ENCODE measurements at places on chromosomes 4 and X. TPM values are rescaled to one million over a fixed set of nuclear protein-coding genes. Genes with fewer than 3 reads are reported as not detected.

DNA sequence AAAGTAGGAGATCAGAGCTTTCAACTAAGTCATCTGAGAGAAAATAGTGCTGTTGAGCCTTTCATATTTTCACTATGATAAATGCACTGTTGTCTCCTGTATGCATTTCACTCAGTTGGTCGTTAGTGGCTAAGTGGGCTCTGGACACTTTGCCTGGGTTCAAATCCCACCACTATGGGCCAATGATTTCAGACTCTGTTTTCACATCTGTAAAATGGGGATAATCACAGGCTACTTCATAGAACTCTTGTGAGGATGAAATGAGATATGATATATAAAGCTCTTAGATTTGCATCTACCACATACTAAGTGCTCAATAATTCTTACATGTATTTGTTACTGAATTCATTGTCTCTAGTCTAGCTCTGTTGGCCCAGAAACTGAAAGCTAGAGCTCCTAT is 16.8 kb downstream of the LNX1 start:
- no peak for DNase-seq

- no peak for DNase-seq
These were observed 11.4 kb downstream of the ASIC5 start for GRCh38 chr4:155854582-155855226.

DNA sequence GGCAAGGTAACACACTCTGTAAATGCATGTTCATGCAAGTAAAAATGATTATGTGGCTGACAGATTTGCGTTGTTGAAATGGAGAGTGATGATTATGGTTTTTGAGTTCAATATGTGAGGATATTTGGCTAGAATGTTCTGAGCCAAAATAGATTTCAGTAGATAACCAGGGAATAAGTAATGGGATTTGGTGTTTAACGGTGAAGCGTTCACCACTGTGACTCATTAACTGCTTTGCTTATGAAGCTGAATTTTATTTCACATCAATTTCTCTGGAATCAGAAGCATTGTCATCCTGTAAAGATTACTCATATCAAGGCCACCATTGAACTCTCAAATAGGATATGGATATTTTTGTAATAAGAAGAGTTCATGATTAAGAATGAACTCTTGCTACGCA is 11.7 kb downstream of the AFP start:
- DNase-seq = no peak

GRCh38 chr4:8762951-8763735 is 108.5 kb downstream of the HMX1 start:
- DNase-seq = no peak

DNA sequence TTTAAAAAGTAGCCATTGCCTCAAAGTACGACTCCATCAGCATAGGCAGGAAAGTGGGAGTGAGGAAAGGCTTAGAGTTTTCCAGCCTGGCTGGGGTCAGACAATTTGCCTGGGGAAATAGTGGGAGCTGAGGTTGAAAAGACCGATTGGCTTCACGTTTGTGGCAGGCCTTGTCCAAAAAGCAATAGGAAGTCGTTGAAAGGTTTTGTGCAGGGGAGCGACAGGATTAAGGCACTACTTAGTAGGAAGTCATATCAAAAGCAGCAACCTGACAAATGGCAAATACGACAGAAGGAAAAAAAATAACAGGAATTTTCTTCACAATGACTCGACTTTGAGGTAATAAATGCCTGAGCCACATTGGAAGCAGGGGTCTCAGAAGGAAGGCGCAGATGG is 691 bp upstream of the EREG start:
- DNase-seq = no peak

DNA sequence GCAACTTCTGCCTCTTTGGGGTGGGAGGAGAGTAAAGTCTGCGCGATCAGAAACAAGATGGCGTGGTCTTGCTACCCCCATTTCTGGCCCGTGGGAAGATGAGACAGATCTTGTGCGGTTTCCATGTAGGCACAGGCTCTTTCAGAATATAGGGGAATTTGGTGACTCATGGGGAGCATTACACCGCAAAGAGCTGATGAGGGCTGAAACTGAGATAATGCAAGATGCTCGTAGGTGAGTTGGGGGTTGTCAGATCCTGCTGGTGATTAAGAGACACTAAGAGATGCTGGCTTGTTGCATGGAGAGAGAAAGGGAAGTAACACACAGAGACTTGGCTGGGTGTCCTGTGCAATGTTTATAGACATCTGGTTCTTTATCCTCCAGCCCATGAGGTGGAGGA is 1.5 kb downstream of the EVC start:
- DNase-seq = no peak

- DNase-seq = no peak
These were observed 640.3 kb downstream of the TRIML1 start for GRCh38 chr4:188779581-188779980.

GRCh38 chrX:155071694-155072280 is 479 bp downstream of the BRCC3 start:
- no peak for DNase-seq

GRCh38 chrX:3307881-3308280 is 38.6 kb downstream of the MXRA5 start:
- no peak for DNase-seq

- DNase-seq = no peak
These were observed 715.7 kb upstream of the HTR2C start for GRCh38 chrX:113868177-113868576.

GRCh38 chrX:72236841-72237240 is 2.0 kb downstream of the ERCC6L start:
- no peak for DNase-seq

DNA sequence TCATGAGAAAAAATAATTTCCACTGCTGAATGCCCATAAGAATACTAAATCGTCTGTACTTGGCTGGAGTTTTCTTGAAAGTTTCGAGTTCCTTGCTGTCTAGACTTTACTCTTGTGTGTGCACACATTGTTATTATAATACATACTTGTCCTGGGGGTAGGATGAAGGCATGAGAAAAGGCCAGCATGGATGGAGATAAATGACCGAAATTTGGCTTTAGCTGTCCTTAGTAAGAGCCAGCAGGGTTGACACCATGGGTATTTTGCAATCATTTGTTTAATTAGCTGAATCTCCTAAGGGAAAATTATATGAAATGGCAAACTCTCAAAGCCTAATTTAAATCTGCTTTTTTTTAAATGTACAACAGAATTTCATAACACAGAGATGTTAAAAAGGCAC is 641.6 kb downstream of the ADGRL3 start:
- DNase-seq = no peak

- peak; percentile 75 for DNase-seq
These were observed 1.0 kb downstream of the FGFBP2 start for GRCh38 chr4:15961781-15962510.

GRCh38 chrX:118552121-118552900 is 56.7 kb downstream of the DOCK11 start:
- DNase-seq = no peak

GRCh38 chrX:72317139-72317538 is 11.4 kb upstream of the CITED1 start:
- no peak for DNase-seq

DNA sequence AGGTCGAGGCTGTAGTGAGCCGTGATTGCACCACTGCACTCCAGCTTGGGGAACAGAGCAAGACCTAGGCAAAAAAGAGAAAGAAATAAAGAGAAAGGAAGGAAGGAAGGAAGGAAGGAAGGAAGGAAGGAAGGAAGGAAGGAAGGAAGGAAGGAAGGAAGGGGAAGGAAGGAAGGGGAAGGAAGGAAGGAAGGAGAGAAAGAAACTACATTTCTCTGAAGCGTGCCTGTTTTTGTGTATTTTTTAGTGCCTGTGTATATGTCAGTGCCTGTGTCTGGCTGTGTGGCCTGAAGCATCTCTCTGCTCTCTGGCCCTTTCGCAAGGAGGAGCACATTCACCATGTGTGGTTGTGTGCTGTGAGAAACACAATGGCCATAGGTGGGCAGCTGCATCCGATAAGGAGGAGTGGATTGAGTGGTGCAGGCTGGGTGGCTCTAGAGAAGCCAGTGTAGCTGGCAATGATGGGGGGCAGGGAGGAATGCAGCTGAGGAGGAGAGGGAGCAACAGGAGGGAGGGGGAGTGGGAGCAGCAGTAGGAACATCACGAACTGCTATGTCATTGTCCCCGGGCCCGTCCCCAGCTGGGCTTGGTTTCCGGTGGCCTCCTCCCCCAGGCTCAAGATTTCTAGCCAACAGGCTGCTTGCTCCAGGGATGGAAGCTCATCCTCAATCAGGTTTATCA is 11.4 kb downstream of the SYN1 start:
- DNase-seq = no peak

GRCh38 chrX:40290517-40290916 is 192.8 kb upstream of the BCOR start:
- DNase-seq = no peak

DNA sequence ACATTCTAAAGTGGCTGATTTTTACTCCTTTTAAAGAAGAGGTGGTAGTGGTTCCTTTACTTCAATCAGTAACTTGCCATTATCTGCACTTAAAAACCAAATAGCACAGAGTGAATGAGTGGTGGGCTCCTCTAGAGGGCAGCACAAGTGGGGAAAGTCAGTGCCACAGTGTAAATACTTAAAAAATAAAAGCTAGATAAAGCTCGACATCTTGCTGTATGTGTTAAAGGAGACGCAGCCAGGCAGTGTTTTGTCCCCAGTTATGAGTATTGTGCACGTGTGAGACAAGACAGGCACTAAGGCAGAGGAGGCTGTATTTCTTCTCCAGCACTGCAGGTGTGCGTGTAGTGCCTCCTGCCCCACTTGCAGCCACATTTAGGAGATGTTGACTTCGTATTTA is 24.6 kb downstream of the NAP1L5 start:
- no peak for DNase-seq

- no peak for DNase-seq
These were observed 897.7 kb downstream of the TRIML1 start for GRCh38 chr4:189036906-189037305.

DNA sequence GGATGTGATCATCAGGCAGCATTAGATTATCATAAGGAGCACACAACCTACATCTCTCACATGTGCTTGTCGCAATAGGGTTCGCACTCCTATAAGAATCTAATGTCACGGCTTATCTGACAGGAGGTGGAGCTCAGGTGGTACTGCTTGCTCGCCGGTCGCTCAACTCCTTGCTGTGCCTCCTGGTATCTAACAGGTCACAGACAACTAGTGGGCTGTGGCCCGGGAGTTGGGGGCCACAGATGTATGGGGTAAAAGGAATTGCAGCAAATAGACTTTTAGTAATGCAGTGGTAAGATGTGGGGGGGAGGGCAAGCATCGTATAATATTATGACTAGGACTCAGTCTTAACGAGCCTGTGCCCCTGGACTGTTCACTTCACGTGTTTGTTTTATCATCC is 624.8 kb downstream of the CENPC start:
- DNase-seq = no peak

- no peak for DNase-seq
These were observed 442.7 kb downstream of the EPHA5 start for GRCh38 chr4:65227628-65228027.

DNA sequence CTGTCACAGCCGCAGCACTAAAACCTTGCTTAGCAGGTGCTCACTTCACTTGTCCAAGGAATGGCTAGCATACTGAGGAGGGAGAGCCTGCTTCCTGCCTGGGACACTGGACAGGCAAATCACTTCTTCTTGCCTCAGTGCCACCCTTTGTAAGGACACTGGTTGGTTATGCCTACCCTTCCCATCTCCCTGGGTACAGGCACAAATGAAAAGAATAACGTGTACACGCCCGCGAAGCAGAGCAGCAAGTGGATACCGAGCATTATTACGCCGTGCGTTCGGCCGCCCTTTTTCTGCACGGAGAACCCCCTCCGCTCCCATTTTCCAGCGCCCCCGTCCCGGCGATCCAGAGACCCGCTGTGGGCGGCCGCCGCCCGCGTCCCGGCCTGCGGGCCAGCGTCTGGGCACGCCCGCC is 338 bp upstream of the KLHL2 start:
- DNase-seq = no peak

DNA sequence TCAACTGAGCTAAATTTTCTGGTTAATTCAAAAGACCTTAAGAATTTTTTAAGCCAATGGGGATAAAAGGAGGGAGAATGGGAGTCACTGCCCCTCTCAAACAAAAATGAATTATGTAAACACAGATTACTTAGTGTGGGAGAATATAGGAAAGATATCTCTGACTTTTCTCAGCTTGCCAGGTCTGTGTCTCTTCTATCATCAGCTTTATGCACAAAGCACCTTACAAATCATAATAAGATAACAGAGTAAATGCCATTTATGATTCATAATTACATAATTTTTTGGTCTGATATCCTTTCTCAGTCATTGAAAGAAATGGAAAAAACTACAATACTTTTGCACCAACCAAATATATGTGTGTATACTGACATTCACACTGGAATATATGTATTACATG is 604.6 kb upstream of the FAM241A start:
- DNase-seq = no peak

- no peak for DNase-seq
These were observed 21.1 kb downstream of the HOPX start for GRCh38 chr4:56659946-56660345.

DNA sequence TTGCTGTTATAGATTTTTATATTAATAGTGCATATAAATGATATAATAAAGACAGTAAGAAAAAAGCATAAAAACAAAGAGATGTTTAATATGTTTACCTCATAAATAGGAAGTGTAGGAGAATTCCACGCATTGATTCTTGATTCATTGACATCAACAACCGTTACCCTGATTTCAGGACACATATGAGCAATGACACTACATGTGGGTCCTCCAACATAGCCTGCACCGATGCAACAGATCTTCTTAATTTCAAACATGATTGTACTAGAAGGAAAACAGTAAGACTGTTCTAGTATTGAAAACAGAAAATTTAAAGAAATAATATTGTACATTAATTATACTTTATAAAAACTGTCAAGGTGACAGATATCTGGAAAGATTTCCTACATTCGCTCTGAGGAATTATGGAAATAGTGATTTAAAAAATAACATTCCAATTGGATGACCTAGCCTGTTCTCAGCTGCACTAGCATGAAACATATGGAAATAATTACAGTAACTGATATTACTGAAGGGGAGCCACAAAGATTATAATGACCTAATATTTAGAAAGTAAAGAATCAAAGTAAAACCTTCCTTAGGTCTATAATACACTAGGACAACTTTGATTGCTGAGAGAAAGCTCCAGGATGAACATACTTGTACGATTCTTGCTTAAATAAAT is 5.9 kb downstream of the UGDH start:
- DNase-seq = no peak

Gene MAGEA12
- not detected for total RNA-seq

Gene ITIH6
- not detected for total RNA-seq

Gene VEGFD
- total RNA-seq = not detected

Gene SLC7A11
- total RNA-seq = 0.77 TPM

Gene CENPVL1
- not detected for total RNA-seq

Gene CSAG2
- not detected for total RNA-seq

Gene MAOA
- total RNA-seq = 22.5 TPM

Gene GATA1
- total RNA-seq = not detected

Gene HERC3
- total RNA-seq = 31.8 TPM

Gene TMEM156
- total RNA-seq = 6.7 TPM

Gene NPNT
- not detected for total RNA-seq

Gene LUZP4
- not detected for total RNA-seq

Gene PDGFRA
- total RNA-seq = not detected

Gene UGT2A1
- not detected for total RNA-seq

Gene F8
- 11.9 TPM for total RNA-seq

Gene CLGN
- total RNA-seq = not detected

Gene TCEAL8
- total RNA-seq = 26.4 TPM

Gene USP46
- 15.6 TPM for total RNA-seq

Gene ADRA2C
- not detected for total RNA-seq

Gene NXF2
- not detected for total RNA-seq

Gene AWAT1
- not detected for total RNA-seq

Gene ZNF185
- total RNA-seq = 0.82 TPM

Gene RAB41
- total RNA-seq = not detected

Gene UCP1
- total RNA-seq = not detected

Gene EPHA5
- total RNA-seq = not detected
